Right renal pelvis (tissue), 4 donors: ENCODE measurements at places on chromosomes 5 and 9. TPM values are rescaled to one million over a fixed set of nuclear protein-coding genes. Genes with fewer than 3 reads are reported as not detected.
A peak's percentile ranks its signal among the peaks of the same experiment; 100 is the strongest.

RAI14 gene
- 97.7 TPM for polyA plus RNA-seq

TIMD4 gene
- 0.69 TPM for polyA plus RNA-seq

CXCL14 gene
- 44.9 TPM for polyA plus RNA-seq

GRCh38 chr5:140114341-140115185 is 654 bp downstream of the PURA start:
- peak; percentile 61 for DNase-seq

DNA sequence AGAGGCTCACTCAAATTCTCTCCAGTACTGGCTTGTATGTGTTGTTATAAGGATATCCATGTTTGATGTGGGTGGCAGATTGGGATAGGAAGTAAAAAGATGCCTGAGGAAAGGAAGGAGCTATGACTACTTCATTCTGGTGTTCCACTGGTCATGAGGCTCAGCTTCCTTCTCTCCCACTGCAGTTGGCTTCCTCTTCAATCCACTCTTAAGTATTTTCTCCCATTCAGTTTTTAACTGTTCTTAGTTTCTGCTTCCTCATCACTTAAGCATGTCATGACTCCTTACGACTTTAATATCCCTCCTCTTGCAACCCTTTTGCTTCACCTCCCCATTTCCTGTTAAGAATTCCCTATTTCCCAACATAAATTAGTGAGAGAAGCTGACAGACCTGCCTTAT is 81.1 kb downstream of the PJA2 start:
- no peak for DNase-seq

GRCh38 chr9:113630386-113631136 is 167.0 kb downstream of the RGS3 start:
- DNase-seq, result no peak

- no peak for DNase-seq
Measured at GRCh38 chr5:122351416-122352157, 39.5 kb downstream of the SNCAIP start.

- no peak for DNase-seq
Measured at GRCh38 chr9:696332-697323, 144.9 kb upstream of the DMRT1 start.
